Activated CD4-positive, alpha-beta T cell treated with anti-CD3 and anti-CD28 coated beads, Interleukin-2, amount 50 U/mL, for 48 hours (primary cell): ENCODE measurements at places on chromosomes 4 and X.

DNA sequence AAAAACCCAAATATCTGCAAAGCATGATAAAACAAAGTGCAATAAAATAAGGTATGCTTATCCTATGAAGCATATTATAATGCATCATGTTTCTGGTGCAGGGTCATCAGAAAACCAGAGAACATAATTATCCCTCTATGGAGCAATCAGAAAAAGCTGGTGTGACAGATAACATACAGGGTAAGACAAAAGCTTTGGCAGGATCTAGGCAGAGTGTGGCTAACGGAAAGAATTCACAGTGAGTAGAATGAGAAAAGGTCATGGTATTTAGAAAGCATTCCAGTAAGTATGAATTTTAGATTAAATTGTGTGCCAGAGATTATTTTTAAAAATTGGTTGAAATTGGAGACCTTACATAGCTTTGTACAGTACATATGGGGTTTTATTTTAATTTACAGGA lies 29.0 kb upstream of the UGT2B4 start:
- DNase-seq: no peak

DNA sequence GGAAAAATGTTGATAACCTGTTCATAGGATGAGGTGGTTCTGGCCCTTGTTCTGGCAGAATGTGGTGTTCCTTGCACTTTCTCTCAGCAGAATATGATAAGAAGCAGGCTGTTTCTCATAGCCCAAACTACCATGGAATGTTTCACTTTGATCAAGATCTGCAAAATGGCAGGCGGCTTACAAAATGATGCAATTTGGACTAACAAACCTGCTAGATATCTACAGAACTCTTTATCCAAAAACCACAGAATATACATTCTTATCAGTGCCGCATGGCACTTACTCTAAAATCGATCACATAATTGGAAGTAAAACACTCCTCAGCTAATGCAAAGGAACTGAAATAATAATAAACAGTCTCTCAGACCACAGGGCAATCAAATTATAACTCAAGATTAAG lies 55.9 kb upstream of the ABCB7 start:
- DNase-seq: no peak

DNA sequence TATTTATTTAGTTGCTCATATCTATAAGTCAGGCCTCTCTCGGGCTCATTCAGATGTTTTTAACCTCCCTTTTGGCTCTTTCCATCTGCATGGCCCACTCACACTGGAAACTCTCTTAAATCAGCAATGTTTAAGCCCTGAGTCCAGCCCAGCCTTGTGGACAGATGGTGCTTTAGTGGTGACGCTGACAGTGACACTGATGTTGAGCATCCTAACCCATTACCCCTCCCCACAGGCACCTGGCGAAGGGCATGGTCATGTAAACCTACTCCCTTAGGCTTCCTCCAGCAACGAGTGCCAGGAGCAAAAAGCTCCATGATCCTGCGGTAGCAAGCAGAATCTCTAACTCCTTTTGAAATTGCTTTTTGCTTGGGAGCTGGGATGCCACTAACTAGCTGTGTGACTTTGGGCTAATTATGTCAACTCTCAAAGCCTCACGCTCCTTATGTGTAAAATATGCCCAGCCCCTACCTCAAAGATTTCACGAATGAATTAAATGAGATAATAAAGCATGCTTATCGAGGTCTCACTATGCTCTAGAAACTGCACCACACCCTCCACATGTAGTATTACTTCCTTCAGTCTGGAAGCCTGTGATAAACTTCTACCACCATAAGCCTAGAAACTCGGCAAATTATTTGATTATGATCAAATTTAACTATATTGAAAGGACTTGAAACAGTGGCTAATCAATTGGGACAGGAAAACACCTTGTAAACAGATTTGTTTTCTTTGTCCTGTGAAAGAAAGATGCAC lies 569.4 kb downstream of the BCOR start:
- no peak for DNase-seq

- DNase-seq: no peak
These were observed 421.5 kb upstream of the EPHA5 start for GRCh38 chr4:66091786-66092185.

DNA sequence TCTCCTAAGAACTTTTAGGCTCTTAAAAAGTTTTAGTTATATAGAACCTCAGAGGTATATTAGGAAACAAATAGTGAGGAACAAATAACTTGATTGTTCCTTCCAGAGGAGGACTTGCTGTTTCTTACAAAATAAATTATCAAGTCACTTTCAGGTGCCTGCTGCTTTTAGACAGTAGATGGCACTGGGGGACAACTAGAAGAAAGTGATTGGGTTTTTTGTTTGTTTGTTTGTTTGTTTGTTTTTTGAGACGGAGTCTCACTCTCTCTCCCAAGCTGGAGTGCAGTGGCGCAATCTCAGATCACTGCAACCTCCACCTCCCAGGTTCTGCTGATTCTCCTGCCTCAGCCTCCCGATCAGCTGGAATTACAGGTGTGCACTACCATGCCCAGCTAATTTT lies 35.4 kb upstream of the CDKL5 start:
- no peak for DNase-seq

DNA sequence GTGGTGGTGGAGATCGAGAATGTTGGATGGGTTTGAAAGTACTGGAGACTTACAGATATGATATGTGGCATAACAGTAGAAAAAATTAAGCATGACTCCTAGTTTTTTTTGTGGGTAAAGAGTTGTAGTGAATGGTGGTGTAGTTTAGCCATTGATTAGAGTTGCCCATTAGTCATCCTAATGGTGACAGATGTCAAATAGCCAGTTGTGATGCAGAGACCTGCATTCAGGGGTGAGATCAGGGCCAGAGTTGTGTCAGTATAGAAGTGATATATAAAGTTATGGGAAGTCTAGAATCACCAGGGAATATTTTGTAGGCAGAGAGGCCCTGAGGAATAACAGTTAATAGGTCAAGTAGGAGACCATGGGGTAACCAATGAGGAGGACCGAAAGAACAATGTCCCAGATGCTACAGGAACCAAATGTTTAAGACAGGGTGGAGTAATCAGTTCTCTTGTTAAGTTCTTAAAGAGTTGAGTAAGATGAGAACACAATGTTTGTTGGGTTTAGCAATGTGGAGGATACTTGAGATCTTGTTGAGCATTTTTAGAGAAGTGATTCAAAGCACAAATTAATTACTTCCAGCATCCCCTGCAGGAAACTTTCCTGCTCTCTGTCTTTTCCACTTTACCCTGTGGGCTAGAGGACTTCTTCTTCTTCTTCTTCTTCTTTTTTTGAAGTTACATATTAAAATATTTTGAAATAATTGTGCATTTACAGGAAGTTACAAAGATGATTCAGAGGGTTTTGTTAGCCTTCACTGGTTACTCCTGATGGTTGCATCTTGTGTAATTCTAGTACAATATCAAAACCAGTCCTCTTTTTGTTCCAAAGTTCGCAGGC lies 13.3 kb downstream of the SGMS2 start:
- DNase-seq: no peak

GRCh38 chrX:10157032-10157341 lies 212 bp downstream of the CLCN4 start:
- DNase-seq: no peak

GRCh38 chr4:181140037-181140603 lies 1103.1 kb upstream of the TENM3 start:
- DNase-seq: no peak

DNA sequence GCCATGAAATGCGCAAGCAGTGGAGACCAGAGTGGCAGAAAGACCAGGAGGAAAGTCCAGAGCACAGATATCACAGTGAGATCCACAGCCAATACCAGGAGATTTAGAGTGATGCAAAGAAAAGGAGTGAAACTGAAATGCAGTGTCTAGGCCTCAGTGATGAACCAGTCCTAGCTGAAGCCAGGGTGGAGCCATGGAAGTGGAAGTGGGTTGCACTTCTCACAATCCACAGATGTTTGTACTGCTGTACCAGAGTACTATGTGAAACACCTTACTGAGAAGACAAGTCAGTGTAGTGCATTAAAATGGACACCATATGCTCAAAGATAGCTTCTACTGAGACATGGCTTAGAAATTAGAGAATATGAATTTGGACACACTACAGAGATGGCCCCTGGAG lies 403.3 kb downstream of the HNRNPD start:
- no peak for DNase-seq
